SJCRH30 (cell line): ENCODE measurements at places on chromosomes 7 and 10. TPM values are rescaled to one million over a fixed set of nuclear protein-coding genes. Genes with fewer than 3 reads are reported as not detected.

Gene RELN
- 54.7 and 59.0 TPM in 2 replicates for total RNA-seq

Gene FBXL13
- total RNA-seq = 0.75 and 0.76 TPM in 2 replicates

DNA sequence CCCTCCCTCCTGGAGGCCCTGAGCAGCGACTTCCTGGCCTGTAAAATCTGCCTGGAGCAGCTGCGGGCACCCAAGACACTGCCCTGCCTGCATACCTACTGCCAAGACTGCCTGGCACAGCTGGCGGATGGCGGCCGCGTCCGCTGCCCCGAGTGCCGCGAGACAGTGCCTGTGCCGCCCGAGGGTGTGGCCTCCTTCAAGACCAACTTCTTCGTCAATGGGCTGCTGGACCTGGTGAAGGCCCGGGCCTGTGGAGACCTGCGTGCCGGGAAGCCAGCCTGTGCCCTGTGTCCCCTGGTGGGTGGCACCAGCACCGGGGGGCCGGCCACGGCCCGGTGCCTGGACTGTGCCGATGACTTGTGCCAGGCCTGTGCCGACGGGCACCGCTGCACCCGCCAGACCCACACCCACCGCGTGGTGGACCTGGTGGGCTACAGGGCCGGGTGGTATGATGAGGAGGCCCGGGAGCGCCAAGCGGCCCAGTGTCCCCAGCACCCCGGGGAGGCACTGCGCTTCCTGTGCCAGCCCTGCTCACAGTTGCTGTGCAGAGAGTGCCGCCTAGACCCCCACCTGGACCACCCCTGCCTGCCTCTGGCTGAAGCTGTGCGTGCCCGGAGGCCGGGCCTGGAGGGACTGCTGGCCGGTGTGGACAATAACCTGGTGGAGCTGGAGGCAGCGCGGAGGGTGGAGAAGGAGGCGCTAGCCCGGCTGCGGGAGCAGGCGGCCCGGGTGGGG, 2.2 kb downstream of the TRIM56 start:
- no peak for DNase-seq

- DNase-seq = no peak
Observed at GRCh38 chr7:116730097-116731022, 58.4 kb downstream of the MET start.

DNA sequence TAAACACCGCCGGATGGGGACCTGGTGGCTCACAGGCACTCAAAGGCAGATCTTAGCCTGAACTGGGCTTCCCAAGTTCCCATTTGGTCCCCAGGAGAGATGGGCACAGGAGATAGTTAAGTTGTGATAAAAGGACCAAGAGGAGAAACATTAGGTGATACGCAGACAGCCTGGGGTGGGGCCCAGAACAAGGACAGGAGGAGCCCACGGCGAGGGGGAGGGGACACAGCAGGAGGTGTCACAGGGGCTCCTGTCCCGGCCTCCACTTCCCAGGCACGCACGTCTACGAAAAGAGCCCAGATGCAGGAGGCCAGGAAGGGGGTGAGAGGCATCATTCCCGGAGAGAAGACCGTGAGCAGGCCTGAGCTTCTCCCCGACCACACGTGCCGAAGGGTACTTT, 16.3 kb upstream of the DNAAF5 start:
- DNase-seq = no peak

GRCh38 chr7:145434811-145435210, 599.0 kb upstream of the TPK1 start:
- DNase-seq = no peak

DNA sequence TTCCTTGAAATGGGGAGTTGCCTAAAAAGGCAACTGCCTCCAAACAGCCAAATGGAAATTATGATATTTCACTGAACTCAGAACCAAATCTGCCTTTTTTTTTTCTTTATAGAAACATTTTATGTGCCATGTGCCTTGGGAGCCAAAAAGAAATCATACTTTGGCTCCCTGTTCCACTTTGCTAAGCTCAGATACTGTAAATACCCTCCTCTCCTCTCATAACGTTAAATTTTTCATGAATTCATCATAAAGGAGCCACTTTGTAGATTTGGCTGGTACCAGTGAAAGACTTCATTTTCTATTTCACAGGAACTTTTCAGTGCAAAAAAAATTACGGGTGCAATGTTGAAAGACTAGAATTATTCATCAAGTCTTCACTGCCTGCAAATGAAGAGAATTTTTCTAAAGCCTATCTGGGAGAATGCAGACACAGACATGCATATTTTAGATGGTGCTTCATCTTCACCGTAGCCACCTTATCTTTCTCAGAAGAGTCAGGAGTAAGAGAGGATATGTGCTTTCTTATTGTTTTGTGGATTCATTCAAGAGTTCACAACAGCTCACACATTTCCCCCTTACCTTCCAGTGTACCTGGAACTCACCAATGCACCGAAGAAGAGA, 742.3 kb upstream of the GALNT17 start:
- DNase-seq = no peak

- no peak for DNase-seq
Observed at GRCh38 chr10:60810437-60811182, 32.3 kb downstream of the CDK1 start.

GRCh38 chr7:134720091-134720935, 59.1 kb upstream of the CALD1 start:
- peak; percentile 32 for DNase-seq
